IMR-90 (cell line): ENCODE measurements at places on chromosomes 5 and 9.

GRCh38 chr5:110413856-110414255 lies 312.6 kb downstream of the TMEM232 start:
- no peak for DNase-seq

DNA sequence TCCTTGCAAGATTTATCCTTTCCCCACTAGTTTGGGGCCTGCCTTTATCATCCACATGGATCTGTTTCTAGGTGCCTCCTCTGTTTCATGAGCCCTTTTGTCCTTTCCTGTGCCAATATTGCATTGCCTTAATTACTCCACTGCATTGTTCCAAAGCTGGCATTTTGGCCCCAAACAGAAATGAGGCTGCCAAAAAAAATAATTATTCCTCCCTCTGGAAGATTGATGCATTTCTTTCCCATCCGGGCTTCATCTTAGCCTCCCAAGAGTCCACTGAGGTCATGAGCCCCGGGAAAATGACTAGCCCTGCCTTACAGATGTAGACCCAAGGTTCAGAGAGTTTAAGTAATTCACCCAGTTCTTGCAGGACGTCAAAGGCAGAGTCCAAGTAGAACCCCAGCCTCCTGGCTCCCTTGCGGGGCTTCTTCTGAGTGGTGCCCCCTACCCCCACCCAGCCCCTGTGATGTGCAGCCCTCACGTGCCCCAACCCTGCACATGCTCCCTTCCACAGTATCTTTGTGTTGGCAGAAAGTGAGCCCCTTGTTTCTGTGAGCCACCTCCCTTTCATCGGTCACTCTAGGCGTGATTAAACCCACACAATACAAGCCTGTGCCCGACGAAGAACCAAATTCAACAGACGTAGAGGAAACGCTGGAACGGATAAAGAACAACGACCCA lies 62.1 kb downstream of the TMOD1 start:
- no peak for DNase-seq

GRCh38 chr5:71522151-71522550 lies 65.0 kb upstream of the MCCC2 start:
- no peak for DNase-seq

DNA sequence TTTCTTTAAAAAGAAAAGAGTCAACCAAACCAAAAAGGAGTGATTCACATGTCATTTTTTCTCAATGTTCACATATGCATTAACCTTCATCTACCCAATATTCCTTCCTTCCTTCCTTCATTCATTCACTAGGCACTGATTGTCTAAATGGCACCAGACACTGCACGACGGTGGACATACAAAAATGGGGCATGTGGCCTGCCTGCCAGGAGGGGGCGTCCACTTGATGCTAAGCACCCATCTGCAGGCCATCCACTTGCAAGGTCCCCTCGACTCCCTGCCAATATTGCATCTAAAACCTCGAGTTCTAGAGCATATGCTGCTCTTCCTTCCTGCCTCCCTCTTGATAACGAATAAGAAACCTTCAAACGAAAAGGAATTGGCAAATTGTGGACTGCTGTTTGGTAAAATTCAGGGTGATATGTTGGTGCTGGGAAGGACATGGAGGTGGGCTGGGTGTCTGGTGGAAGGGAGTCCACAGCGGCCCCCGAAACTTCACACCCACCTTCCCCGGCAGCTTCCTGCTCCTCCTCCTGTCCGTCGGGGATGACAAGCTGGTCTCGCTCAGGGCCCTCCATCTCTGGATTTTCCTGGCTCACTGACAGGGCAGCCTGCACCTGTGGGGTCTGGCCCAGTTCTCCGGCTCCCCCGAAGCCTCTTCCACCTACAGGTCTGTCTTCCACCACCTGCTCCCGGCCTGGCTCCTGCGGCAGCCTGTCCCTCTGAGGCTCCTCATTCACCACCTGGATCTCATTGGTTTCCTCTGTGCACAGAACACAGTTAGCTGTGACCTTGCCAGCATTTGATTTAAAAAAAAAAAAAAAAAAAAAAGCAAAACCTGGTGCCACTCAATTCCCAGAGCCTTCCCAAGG lies 64.3 kb downstream of the GOLM1 start:
- DNase-seq = peak; percentile 40

DNA sequence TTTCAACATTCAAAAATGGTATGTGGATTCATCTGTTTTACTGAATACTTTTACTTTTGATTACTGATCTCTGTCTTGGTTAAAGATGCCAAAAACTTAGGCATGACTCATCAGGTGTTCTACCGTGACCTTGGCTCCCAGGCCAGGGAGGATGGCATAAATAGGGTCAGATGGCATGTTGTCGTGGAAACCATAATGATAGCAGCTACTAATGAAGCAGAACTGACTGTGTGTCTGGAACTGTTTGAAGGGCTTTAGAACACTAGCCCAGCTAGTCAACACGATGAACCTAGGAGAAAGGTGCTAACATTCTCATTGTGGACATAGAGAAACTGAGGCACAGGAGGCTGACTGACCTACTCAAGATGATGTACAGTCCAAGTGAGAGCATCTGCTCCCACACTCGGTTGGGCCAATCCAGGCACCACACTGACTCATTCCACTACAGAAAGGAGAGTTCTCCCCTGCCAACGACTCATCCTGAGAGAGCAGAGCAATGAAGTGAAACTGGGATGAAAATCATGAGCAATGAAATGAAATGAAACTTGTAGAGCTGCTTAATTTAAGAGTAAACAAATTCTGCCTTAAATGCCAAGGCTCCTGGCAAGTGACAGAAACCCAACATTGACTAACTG lies 116.0 kb downstream of the TENT4A start:
- DNase-seq = no peak

DNA sequence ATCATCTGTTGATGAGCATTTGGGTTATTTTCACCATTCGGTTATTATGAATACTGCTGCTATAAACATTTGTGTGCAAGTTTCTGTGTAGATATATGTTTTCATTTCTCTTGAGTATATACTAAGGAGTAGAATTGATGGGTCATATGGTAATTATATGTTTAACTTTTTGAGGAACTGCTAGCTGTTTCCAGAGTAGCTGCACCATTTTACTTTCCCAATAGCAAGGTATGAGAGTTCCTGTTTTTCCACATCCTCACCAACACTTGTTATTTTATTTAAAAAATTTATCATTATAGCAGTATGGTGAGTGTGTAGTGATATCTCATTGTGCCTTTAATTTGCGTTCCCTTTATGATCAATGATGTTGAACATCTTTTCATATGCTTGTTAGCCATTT lies 29.2 kb downstream of the CD14 start:
- no peak for DNase-seq

- DNase-seq = no peak
Measured at GRCh38 chr5:112065781-112066180, 308.8 kb upstream of the NREP start.

GRCh38 chr5:174680901-174681565 lies 43.3 kb upstream of the MSX2 start:
- no peak for DNase-seq

- no peak for DNase-seq
Measured at GRCh38 chr5:160181965-160182622, 47.2 kb upstream of the FABP6 start.
